Activated effector memory CD4-positive, alpha-beta T cell treated with Interleukin-2 at 50 U/mL for 16 hours (primary cell): ENCODE measurements at places on chromosomes 7 and 10.

DNA sequence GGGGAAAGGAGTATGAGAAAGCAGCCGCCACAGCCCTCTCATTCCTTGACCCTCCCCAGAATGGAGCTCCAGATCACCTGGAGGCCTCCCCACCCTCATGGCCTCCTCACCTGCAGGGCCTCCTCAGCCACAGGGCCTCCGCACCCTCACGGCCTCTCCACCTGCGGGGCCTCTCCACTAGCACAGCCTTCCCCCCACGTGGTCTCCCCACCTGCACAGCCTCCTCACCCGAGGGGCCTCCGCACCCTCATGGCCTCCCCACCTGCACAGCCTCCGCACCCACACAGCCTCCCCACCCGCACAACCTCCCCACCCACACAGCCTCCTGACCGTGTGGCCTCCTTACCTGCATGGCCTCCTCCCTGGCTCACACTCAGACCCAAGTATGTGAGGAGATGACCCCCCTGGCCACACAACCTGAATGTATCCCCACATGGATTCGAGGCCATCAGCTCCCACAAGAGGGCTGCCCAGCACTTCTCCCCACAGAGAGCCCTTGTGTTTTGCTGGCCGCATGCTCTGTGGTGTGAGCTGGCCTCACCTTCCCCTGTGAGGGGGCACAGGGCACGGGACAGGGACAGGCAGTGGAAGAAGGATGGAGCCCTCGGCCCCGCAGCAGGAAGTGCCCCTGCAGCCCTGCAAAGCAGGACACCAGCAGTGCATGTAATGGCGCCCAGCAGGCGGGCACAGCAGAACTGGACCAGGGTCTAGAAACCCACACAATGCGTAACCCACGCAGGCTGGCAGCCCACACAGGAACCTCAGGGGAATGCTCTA lies 3.1 kb downstream of the DIP2C start:
- DNase-seq = no peak

DNA sequence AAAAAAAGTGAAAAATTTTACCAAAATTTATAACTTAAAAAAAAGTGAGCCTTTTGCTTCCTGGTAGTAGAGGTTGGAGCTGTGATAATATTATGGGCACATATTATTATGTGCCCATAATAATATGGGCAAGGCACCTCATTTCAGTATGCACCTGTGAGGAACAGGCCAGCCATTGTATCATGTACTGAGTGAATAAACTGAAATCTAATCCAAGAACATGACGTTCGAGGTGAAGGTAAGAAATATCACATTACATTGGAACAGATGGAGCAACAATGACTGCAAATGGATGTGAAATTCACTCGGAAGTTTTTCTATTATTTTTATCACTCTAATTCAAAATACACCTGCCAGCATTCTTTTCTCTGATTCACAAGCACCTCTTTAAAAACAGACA lies 216.0 kb downstream of the KLF6 start:
- DNase-seq = no peak

DNA sequence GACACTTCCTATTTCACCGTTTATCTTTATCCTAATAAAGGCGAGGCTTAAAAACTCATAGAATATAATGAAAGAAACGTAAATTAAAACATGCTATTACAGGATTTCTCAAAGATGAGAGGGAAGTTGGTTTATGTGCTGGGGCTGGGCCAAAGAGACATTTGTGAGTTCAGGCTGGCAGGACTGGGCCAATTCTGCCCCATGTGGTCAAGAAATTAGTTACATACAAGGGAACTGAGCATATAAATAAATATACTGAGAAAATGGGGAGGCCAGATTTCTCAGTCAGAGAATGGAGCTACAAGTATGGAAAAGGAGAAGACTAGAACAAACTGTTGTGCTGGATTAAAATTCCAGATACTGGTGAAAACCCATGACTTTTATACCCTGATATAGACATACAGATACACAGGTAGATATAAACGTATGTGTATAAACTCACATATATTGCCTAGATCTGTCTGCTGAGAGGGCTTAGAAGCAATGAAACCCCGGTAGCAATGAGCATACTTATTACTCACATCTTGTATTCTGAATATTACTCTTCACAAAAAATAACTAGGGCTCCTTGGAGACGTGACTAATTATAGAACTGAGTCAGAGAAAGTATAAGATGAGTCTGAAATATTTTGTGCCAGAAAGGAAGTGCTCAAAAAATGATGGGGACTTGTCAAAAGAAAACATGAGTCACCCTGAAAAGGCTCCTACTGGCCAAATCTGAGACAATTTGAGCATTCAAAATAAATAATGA lies 155.7 kb upstream of the FGFR2 start:
- no peak for DNase-seq

GRCh38 chr10:72252972-72253371 lies 20.8 kb upstream of the DDIT4 start:
- no peak for DNase-seq

DNA sequence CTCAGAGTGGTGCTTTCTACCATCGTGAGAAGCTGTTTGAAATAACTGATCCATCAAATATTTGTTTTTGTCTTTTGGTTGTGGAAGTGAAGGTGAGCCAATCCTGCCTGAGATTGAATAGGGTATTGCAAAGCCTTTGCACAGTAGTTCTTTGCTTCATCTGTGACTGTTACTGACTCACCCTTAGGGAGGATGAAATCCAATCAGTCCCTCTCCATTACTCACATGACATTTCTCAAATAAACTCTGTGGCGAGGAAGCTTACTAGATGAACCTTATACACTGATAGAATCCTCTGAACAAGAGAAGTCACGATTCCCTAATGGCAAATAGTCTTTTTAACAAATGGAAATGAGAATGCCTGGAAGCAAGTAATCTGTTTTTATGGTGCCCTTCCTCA lies 31.9 kb downstream of the HEPACAM2 start:
- no peak for DNase-seq

- DNase-seq = no peak
Observed at GRCh38 chr10:71857934-71858890, 7.2 kb upstream of the PSAP start.

GRCh38 chr10:121600611-121601010 lies 2.4 kb upstream of the FGFR2 start:
- DNase-seq = no peak

- no peak for DNase-seq
Observed at GRCh38 chr10:29900865-29901264, 158.5 kb downstream of the JCAD start.

DNA sequence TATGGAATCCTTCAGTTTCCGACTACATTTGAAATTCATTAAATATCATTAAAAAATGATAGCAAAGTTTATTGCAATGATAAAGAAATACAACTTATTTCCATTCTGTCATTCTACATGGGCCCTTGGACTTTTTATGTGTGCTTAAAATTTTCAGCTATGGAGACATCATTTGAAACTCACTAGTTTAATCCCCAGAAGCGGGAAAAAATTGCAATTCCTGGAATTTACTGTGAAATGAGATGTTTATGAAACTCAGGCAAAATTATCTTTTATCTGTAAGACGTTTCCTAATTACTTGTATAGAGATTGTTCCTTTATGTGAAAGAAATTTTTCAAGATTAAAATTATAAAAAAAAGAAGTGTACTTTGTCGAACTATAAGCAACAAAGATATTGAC lies 213.4 kb downstream of the PARD3 start:
- no peak for DNase-seq

GRCh38 chr10:90420637-90421318 lies 437.1 kb downstream of the HTR7 start:
- no peak for DNase-seq

DNA sequence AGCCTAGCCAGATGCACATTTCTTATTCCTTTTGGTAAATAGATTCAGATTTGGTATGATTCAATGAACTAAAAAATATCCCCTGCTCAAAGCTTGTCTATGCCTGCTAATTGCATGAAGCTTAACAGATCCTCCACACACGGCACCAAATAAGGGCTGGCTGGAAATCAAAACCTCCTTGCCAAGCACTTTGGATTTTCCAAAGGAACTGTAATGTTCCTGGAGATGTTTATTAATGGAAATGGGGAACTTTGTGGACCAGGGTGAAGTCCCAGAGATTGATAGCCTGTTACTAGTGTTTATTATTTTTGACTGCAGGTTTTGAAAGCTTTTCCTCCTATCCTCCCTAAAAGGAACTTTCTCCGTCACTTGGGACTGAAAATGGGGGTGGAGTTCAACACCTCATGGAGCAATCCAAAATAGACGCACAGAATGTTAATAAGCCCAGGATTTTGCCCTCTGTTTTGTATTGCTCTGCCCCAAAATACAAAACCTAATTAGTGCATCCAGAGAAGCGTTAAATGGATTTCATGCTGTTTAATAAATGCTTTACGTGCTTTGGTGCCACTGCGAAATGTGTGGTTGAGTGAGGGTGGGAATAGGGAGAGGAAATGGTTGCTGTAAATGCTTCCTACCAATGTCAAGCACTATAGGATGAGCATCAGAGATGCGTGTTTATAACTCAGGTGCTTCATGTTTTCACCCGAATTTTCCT lies 1027.7 kb downstream of the LRMDA start:
- no peak for DNase-seq

GRCh38 chr10:91711885-91712680 lies 79.2 kb upstream of the PPP1R3C start:
- no peak for DNase-seq

DNA sequence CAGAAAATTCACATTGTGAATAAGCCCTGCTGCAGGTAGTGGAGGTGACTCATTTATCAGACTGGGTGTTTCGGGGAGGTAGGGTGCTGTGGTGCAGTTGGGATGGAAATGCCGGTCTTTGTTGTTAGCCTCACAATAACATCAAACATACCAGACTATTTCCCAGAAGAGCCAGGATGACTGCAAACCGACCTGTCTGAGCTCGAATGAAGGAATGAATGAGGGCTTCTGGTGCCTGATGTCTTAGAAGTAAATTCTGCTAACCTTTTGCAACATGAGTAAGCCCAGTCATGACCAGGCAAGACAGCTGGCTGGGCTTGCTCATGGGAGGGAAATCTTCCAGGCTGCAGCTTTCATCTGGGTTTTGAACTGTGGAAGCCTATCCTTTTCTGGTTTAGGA lies 2.4 kb upstream of the VDAC2 start:
- DNase-seq = no peak

DNA sequence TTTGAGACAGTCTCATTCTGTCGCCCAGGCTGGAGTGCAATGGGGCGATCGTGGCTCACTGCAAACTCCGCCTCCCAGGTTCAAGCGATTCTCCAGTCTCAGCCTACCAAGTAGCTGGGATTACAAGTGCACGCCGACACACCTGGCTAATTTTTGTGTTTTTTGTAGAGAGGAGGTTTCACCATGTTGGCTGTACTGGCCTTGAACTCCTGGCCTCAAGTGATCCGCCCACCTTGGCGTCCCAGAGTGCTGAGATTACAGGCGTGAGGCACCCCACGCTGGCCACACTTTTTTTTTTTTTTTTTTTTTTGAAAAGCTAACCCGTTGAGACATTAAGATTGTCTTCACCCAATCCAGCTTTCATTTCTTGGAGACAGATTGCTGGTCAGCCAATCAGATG lies 2.1 kb downstream of the ZNF273 start:
- DNase-seq = no peak

GRCh38 chr7:2014391-2015241 lies 218.1 kb downstream of the MAD1L1 start:
- DNase-seq = no peak

DNA sequence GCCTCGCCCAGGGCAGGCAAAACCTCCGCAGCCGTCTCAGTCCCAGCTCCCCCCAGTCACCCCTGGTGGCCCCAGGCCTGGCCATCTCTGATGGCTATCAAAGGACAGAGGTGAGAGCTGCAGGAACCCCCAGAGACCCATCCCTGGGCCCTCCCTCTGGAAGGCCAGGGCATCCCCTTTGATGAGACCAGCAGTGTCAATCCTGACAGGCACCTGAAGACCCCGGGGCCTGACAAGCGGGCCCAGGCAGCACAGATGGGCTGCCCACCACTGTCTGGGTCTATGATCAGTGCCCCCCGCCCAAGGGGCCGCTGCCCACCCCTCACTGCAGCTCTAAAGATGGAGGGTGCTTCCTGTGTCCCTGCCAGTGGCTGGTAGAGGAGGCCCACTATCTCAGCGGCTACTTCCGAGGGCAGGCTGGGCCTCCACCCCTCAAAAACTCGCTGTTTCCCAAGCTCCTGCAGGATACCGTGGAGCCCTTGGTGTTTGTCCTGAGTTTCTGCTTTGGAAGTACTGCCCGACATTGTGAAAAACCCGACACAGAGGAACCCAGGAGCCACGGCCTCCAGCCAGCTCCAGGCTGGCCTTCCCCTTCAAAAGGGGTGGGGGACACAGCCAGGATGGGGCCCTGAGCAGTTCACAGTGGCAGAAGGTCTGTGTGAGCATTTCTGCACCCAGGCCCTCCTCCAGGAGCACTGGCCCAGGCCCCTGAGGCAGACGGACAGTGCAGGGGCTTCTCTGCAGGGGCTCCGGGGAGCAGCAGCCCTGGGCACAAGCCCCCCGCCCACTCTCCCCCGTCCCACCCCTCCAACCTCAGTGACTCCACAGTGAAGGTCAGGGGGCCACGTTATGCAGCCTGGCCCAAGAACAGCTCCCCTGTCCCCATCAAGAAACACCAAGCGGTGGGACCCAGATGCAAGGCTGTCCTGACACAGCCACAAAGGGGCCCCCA lies 99.2 kb downstream of the PDGFA start:
- DNase-seq = no peak

- no peak for DNase-seq
Observed at GRCh38 chr10:59465088-59465487, 102.7 kb upstream of the FAM13C start.

- DNase-seq = no peak
Observed at GRCh38 chr7:134902058-134902457, 84.2 kb upstream of the AGBL3 start.

GRCh38 chr10:103622935-103623574 lies 129.6 kb downstream of the NEURL1 start:
- no peak for DNase-seq

DNA sequence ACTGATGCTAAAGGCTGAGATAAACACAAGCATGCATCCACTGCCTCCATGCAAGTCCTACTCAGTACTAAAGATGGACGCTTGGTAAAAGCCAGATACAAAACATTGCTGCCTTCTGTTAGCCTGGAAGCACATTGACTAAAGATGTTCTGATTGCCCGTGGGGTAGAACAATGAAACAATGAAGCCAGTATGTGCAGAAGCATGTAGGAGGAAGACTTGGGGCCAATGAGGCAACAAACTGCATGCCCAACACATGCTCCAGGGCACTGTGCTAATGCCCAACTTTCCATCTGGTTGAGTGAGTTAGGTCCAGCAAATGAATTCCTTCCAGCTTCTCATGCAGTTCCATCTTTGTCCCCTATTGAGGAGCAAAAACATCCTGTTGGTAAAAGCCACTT lies 1245.5 kb downstream of the GATA3 start:
- DNase-seq = no peak

- no peak for DNase-seq
Observed at GRCh38 chr7:1814089-1814811, 144.2 kb downstream of the ELFN1 start.

GRCh38 chr10:68334672-68335467 lies 2.1 kb upstream of the PBLD start:
- no peak for DNase-seq
